ENCODE measurements at places on chromosomes 16 and 17.

GRCh38 chr17:83203073-83203471 is 123.7 kb downstream of the METRNL start:
- DNase-seq = no peak

- DNase-seq = no peak
These were observed 204.0 kb upstream of the MPHOSPH6 start for GRCh38 chr16:82373976-82374375.

- DNase-seq = no peak
These were observed 21.6 kb upstream of the MED9 start for GRCh38 chr17:17455173-17455572.

GRCh38 chr16:88662222-88662842 is 559 bp downstream of the MVD start:
- no peak for DNase-seq

- DNase-seq = no peak
These were observed 2.8 kb downstream of the NOS2 start for GRCh38 chr17:27797390-27798091.

GRCh38 chr17:2701996-2702741 is 9.4 kb downstream of the CLUH start:
- DNase-seq = no peak

DNA sequence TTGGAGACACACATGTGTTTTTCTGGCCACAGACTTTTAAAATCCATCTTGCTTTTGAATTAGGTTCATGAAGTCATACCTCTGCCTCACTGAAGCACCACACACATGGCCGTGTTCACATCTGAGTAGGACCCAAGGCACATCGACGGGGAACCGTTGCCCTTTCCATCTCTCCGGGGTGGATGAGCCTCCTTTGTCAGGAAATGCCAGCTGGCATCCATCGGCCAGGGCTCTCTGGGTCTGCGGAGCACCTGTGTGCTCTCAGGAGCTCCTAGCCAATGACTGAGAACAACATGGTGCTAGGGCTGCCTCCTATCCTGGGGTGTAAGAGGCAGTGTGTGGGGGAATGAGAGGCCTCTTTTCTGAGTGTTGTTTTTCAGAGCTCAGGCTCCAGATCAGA is 24.5 kb upstream of the NKD1 start:
- no peak for DNase-seq

GRCh38 chr17:77449908-77450741 is 309.4 kb downstream of the SEC14L1 start:
- DNase-seq = peak; percentile 64

GRCh38 chr16:35731341-35732040 is 2272.1 kb downstream of the TP53TG3F start:
- DNase-seq = no peak

GRCh38 chr16:2954656-2955381 is 9.3 kb upstream of the KREMEN2 start:
- DNase-seq = no peak

- no peak for DNase-seq
These were observed 666 bp downstream of the HGS start for GRCh38 chr17:81684442-81684911.

- DNase-seq = no peak
These were observed 10.7 kb downstream of the SPNS2 start for GRCh38 chr17:4509401-4509800.

GRCh38 chr16:16063683-16064082 is 114.3 kb downstream of the ABCC1 start:
- no peak for DNase-seq

- DNase-seq = no peak
These were observed 167.7 kb upstream of the KCNJ16 start for GRCh38 chr17:69907132-69907847.

- no peak for DNase-seq
These were observed 5.1 kb downstream of the ZFPM1 start for GRCh38 chr16:88458039-88458772.

Data from RWPE1 (cell line).